ENCODE measurements at places on chromosomes 1 and 21.

- DNase-seq = no peak
These were observed 138.4 kb downstream of the GLIS1 start for GRCh38 chr1:53600561-53600960.

DNA sequence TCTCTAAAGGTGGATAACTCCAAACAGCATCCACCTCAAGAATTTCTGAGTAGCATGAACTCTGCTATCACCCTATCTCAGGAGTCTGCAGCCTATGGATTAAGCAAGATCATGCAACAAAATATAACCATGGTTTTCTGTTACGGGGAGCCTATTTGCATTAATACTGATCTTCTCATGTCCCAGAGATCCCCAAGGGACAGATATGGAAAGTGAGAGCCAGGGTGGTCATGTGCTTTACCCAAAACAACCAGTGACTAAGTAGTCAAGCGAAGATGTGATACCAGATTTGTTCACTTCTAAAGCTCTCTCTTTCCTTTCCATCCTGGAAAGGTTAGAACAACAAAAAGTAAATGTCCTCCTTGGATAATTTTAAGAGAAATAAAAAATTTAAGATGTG lies 125.1 kb downstream of the PRRX1 start:
- DNase-seq = no peak

DNA sequence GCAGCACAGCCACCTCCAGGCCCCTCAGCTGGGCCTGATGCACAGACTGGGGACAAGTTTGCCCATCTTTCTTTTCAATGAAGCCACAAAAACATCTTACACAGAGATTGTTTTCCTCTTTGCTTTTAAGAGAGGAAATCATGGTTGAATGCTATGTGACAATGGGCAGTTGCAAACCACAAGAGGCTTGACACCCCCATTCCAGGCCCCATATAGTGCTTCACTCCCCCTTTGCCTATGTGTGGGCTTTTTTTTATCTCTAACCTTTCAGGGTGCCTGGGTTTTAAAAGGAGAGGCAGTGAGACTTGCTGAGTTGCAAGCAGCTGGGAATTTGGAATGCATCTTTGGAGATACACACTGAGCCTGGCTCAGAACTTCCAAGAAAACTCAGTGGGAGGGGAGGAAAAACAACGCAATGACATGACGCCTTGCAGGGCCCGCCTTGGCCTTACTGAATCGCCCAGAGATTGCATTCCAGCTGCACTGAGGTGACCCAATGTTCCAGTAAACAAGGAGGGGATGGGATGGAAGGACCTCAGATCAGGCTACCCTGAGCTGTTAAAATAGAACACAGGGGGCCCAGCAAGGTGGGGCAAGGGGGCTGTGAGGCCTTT lies 145.2 kb upstream of the ZNF648 start:
- no peak for DNase-seq

GRCh38 chr1:184825571-184825970 lies 70.9 kb upstream of the EDEM3 start:
- no peak for DNase-seq

DNA sequence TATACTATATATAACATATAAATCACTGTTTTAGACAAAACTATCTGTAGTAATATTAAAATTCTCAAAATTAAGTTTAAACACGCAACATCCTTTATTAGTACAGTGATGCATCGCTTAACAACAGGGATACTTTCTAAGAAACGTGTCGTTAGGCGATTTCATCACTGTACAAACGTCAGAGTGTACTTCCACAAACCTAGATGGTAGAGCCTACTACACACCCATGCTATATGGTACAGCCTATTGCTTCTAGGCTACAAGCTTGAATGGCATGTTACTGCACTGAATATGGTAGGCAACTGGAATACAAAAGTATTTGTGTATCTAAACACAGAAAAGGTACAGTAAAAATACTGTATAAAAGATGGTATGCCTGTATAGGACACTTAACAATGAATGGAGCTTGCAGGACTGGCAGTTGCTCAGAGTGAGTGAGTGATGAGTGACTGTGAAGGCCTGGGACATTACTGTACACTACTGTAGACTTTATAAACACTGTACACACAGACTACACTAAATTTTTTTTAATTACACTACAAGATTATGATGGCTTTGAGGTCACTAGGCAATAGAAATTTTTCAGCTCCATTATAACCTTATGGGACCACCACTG lies 10.5 kb downstream of the FOXJ3 start:
- no peak for DNase-seq

DNA sequence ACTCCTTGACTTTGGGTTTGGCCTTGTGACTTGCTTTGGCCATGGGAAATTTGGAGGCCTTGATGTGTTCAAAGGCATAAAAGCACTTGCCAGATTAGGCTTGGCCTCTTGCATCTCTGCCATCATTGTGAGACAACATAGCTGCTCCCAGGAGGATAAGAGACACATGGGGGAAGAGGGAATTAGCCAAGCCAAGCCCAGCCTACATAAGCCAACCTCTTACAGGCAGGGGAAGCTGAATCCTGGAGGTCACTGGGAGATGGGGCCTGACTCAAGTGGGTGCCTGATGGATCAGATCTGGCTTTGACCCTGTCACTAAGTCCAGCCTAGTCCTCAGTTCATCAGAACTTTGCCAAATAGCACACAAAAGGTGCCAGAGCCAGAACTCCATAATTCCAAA lies 37.6 kb upstream of the HMGB4 start:
- no peak for DNase-seq

DNA sequence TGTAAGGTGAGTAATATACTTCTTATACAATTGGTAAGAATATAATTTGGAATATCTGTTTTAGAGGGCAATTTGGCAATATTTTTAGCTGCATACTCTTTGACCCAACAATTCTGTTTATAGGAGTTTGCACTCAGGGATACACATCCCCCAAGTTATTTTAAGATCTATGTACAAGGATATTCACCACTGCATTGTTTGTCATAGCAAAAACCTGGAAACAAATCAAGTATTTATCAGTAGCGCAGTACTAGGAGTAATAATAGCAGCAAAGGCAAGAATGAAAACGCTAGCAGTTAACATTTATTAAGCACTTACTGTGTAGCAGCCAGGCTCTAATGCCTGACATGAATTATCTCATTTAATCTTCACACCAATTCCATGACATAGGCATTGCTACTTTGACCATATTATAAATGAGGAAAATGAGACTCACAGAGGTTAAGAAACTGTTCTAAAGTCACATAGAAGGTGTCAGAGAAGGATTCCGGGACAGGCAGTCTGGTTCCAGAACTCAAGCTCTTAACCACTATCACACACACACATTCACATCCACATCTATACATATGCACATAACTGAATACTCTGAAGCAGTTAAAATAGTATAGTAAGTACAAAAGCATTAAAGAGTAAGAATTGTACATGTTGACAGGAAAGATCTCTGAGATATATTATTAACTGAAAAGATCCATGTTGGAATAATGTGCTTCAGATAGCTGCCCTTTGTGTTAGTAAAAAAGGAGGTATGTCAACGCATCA lies 30.6 kb downstream of the PHC2 start:
- DNase-seq = no peak

DNA sequence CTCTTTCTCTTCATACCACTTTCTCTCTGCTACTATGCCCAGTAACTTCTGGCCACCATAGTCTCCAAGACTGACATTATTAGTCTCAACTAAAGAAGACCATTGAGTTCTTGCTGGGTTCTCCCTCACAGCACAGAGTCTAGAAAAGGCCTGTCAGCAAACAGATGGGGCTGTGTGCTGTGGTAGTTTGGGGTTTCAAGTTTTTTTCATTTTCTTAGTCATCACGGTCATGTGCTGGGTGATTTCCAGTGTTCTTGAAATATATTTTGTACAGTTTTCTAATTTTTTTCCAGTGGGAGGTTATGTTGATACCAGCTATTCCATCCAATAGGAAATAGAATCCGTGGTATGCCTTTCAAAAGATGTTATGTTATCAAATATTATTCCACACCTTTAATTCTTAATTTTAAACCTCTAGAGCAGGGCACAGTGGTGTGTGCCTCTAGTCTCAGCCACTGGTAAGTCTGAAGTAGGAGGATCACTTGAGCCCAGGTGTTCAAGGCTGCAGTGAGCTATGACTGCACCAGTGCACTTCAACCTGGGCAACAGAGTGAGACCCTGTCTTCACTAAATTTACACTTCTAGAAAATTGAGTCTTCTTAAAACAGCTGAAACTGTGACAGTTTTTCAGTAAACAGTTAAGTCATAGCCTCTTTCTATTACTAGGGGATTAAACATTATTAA lies 8.3 kb downstream of the CFHR2 start:
- DNase-seq = no peak

DNA sequence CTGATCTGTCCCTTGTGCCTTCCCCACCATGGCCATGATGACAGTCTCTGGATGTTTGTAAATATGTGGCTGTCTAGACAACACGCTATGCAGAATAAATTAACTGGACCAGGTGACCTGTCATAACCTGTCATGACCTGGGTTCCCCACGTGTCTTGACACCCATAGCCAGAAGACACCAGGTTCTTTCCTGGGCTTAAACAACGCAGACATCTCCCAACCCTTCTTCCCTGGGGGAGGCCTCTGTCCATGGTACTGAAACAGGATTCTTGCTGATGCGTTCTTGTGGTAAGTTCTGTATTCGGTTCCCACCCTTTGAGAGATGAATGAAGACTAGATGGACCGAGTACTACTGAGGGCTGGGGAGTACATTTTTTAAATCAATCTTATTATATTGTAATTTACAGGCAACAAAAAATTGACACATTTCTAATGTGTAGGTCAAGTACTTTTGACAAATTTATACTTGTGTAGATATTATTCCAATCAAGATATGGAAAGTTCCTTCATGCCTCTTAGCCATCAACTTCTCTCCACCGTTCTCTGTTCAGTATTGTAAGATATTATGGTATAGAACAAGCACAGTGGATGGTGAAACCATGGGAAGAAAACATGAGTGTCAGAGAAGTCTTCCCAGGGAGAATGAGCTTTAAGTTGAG lies 738.8 kb downstream of the PTPRU start:
- no peak for DNase-seq

GRCh38 chr1:153790966-153791647 lies 15.9 kb downstream of the SLC27A3 start:
- no peak for DNase-seq

- no peak for DNase-seq
These were observed 60.8 kb upstream of the WLS start for GRCh38 chr1:68293122-68293521.

- no peak for DNase-seq
These were observed 638 bp upstream of the OLIG2 start for GRCh38 chr21:33025106-33025488.

GRCh38 chr1:150543500-150544143 lies 5.6 kb upstream of the ADAMTSL4 start:
- no peak for DNase-seq

- no peak for DNase-seq
These were observed 11.8 kb upstream of the KLHDC8A start for GRCh38 chr1:205368478-205368877.

- DNase-seq = no peak
These were observed 255.7 kb downstream of the COL11A1 start for GRCh38 chr1:102852613-102853012.

DNA sequence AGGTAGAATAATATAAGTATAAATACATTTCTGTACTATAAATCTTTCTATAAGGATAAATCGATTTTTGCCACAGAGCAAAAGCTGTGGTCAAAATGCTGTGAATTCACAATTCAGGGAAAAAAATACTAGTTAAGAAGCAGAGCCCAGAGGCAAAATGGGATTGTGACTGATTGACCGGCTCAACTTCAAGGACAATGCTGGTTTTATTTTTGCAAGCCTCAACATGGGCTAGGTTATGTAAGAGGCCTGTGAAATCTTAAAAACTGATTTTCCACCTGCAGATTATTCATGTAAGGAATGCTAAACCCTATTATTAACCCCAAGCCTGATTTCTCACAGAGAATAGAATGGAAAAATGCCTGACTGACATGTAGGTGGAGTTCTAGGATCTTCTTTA lies 155.1 kb downstream of the HHAT start:
- DNase-seq = no peak

- no peak for DNase-seq
These were observed 29.5 kb downstream of the BRINP2 start for GRCh38 chr1:177200290-177200689.

DNA sequence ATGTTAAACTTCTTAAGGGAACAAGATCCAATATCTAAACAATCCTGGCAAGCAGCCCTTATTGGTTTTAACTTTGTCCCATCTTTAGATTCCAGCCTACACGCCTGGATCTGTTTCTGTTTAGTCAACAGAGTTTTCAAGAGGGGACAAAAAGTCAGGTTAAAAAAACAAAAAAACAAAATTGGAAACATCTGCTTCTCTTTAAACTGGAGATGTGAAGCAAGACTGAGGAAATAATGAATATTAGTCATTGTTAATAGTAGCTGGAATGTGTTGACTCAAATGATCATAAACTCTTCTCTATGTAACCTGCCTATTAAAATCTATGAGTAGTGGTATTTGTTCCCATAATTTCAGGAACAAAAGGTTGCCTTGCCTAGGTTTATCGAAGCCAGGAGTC lies 55.0 kb downstream of the NID1 start:
- DNase-seq = no peak

- no peak for DNase-seq
These were observed 356.5 kb downstream of the GPATCH2 start for GRCh38 chr1:217274416-217274815.

GRCh38 chr1:179817789-179818188 lies 59.8 kb downstream of the TOR1AIP2 start:
- no peak for DNase-seq

DNA sequence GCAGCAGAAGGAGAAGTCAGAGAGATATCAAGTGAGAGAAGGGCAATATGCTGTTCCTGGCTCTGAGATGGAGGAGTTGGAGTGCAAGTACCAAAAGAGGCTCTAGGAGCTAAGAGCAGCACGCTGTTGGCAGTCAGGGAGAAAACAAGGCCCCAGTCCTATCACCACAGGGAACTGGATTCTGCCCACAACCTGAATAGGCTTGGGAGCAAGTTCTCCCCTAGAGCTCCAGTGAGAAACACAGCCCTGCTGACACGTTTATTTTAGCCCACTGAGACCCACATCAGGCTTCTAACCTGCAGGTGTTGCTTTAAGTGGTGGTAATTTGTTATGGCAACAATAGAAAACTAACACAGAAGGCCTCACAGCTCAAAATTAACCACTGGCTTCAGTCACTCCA lies 31.8 kb upstream of the ZNF644 start:
- DNase-seq = no peak

GRCh38 chr21:29678626-29679025 lies 261.2 kb downstream of the GRIK1 start:
- no peak for DNase-seq

DNA sequence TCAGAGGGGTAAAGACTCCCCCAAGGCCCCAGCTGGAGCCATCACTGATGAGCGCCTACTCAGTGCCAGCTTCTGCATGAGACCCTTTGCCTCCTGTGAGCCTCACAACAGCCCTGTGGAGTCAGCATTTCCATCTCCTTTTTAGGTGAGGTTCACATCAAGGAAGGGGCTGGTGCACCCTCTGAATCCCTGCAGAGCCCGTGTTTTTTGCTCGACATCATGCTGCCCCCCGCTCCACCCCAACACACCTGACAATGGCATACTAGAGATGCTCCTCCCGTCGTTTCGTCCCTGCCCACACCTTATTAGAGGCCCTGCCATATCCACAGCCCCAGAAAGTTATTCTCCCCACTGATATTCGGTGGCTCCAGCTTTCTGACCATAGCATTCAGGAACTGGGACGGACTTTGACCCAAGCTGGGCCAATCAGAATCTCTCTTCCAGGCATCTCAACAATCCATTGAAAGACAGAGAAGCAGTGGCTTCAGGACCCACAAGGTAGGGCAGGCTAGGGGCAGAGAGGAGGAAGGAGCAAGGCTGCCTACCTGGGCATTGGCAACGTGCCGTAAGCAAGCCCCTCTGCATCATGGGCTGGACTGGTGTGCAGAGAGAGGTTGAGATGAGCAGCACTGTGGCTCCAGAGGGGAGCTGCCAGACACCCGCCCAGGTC lies 32.7 kb downstream of the EPHA10 start:
- DNase-seq = no peak

Data from cerebellum (tissue), 4 donors.